ENCODE measurements at places on chromosomes 3 and 15.

- DNase-seq: no peak
Measured at GRCh38 chr3:151987893-151988292, 114.5 kb downstream of the SUCNR1 start.

DNA sequence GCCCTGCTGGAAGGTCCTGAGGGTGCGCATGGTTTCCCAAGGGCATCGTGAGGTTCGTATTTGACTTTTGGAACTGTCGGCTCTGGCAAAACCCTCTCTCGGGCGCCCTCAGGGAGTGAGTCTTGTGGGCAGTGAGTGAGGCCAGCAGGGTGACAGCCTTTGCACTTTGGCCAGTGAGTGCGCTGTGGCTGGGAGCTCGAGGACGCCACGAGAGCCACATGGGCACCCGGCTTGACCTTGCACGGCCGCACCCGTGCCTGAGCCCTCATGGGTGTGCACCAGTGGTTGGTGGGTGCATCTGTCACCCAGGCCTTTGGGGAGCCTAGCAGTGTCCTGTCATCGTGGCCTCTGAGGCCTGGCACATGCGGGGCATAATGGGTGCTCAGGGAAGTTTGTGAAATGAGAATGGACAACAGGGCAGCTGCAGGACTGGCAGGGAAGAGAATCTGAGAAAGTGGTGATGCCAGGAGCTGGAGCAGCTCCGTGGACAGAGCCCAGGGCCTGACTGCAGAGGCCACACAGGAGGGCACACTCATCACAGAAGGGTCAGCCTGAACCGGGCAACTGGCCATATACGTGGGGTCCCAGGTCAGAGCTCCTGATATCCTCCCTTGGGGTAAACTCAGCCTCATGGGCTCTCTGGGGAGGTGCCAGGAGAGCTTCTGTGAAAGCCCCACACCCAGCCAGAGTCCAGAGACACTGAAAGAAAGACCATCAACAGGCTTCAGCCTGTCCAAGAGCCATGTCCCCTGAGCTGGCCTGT is 30.4 kb upstream of the SNRPA1 start:
- DNase-seq: no peak

DNA sequence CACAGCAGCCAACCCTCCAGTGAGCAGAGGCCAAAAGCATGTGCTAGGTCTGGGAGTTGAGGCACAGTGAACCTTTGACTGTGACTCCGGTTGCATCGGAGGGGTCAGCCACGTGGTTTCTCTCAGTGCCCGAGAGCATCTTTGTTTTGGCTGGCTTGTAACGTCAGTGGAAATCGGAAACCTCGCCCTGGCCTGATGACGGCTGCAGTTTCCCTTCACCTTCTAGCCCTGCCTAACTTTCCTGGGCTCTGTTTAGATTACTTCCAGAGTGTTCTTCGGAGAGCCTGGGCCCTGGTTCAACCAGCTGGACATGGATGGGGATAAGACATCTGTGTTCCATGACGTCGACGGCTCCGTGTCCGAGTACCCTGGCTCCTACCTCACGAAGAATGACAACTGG is 56.6 kb downstream of the MESD start:
- no peak for DNase-seq

GRCh38 chr15:75234191-75234810 is 23.8 kb upstream of the GOLGA6C start:
- DNase-seq: no peak

- no peak for DNase-seq
Measured at GRCh38 chr3:128217702-128218547, 64.6 kb downstream of the EEFSEC start.

GRCh38 chr3:37227870-37228549 is 53.6 kb upstream of the LRRFIP2 start:
- DNase-seq: no peak

DNA sequence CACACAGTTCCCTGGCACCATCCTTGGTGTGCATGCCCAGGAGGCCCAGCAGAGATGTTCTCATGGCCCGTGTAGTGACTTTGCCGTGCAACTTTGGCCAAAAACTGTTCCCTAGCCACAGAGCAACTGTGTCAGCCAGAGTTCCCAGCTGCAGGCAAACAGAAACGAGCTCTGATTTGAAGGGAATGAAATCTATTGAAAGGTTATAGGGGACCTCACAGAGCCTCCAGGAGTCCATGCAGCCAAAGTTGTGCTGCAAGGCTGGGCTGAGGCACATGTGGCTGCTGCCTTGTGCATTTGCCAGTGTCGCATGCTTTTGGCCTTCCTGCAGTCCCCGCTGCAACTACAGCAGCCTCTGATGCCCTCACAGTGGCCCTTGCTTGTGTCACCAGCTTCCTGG is 70.5 kb downstream of the PLXNA1 start:
- DNase-seq: no peak

DNA sequence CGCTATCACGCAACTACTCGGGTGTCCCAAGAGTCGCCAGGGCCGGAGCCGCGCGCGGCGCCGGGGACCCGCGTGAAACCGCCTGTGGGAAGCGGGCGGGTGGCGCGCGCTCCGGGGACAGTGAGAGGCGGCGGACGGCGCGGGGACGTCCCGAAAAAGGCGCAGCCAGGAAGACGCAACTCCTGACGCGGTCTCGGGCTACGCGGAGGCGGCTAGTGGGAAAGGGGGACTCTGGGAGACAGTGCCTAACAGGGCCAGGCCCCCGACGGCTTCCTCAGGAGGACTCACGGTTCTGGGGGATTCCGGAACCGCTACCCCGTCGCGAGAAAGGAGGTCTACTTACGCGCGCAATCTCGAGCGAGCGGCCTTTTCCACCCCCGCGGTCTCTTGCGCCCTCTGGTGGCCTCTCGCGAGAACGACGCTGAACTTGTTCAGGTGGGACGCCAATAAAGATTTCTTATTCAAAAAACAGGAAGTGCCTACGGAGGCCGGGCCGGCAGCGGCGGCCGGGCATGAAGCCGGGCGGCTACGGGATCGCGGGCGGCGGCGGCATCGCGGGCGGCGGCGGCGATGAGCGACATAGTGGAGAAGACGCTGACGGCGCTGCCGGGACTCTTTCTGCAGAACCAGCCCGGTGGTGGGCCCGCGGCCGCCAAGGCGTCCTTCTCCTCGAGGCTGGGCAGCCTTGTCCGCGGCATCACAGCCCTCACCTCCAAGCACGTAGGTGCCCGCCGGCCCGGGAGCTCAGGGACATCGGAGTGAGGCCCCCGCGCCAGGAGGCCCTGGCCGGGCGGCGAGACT is at the start of gene AP4E1:
AP4E1 (plus strand) TSS at position 475 of the 801 bp plus-strand sequence; CDS start at position 571, 96 bp downstream.
- peak; percentile 88 for DNase-seq

DNA sequence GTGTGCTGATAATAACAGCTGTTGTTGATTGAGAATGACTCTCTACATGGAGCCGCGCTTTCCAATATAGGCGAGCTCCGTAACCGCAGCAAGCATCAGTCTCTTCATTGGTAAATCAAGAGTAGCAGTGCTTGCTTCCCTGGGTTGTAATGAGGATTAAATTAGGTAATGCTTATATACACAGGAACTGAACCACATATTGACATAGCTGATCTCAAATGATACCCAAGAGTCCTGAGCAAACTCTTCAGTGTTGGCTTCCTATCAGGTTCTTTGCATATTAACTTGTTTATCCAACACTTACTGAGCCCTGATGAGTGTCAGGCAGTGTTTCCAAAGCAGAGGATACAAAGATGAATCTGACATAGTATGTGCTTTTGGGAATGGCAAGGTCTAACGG is 46.4 kb upstream of the SLCO3A1 start:
- peak; percentile 27 for DNase-seq

DNA sequence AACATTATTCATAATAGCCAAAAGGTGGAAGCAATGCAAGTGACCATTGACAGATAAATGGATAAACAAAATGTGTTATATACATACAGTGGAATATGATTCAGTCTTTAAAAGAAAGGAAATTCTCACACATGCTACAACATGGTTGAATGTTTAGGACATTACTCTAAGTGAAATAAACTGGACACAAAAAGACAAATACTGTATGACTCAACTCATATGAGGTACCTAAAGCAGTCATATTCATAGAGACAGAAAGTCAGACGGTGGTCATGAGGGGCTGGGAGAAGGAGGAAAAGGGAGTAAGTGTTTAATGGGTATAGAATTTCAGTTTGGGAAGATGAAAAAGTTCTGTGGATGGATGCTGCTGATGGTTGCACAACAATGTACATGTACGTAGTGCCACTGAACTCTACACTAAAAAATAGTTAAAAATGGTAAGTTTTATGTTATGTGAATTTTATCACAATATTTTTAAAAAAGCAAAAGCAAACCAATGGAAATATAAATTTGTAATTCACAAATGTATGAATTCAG is 5.3 kb downstream of the TXNRD3 start:
- DNase-seq: no peak

DNA sequence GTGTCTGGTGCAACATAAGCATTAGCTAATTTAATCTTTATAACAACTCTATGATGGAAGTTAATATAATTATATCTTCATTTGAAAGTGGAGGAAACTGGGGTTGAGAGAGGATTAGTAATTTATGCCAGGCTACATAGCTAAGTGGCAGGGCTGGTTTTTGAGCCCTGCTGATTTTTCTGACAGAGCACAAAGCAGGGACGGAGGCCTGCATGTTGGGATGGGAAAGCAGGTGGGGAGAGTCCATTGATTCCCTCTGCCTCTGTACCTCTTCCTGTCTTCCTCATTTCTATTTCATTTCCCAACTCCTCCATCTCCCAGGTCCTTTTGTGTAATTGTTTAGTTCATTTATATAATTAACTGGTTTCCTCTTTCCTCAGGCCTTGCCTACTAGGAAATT is 251.6 kb upstream of the ZPLD1 start:
- DNase-seq: no peak

DNA sequence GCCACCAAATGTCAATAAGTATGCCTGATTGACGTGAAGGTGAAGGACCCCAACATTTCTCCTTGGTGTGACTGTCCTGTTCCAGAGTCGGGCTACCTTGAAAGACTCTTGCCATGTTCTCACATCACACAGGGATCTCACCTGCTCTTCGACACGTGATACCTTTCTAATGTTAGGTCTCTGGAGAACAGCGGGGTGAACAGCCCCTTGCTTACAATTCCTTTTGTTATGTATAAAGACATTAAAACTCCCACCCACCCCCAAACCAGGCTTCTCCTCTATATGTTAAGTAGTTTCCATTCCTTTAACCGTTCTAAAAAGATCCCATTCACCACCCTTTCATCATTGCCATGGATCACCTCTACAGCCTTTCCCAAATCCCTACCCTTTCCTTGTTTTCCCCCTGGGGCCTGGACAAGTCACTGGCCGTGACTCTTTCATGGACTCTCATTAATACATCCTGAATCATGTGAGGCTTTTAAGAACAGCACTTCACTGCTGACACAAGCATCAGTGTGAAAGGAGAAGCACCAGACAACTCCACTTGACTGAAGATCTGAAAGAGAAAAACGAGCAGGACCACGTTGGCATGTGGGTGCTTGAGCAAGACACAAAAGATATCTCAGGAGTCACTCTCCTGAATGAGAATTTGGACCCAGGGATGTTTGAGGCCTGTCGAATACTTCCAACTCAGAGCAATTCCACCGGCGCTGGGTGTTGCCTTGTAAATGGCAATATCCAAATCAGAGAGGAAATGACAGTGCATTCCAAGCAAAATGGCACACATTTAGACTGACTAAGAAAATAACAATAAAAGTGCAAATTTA is 115.0 kb downstream of the FOXP1 start:
- no peak for DNase-seq

Measured in NCI-H1436 (cell line).